Chondrocyte (in vitro differentiated cells): ENCODE measurements at places on chromosomes 11 and 22. TPM values are rescaled to one million over a fixed set of nuclear protein-coding genes. Genes with fewer than 3 reads are reported as not detected.

Gene CLCF1
- 2.0 to 5.6 TPM (median 4.9 TPM) in 3 replicates for total RNA-seq

Gene INSC
- total RNA-seq = not detected in 3 replicates

Gene NXPE1
- not detected in 3 replicates for total RNA-seq

Gene SPECC1L
- total RNA-seq = 78.7 to 92.6 TPM (median 91.3 TPM) in 3 replicates

Gene LRRC74B
- not detected in 3 replicates for total RNA-seq

Gene CALCA
- not detected in 3 replicates for total RNA-seq

Gene TRIM48
- total RNA-seq = not detected in 3 replicates

Gene SEPTIN3
- total RNA-seq = 0.87 to 0.92 TPM (median 0.92 TPM) in 3 replicates

Gene OR4A16
- total RNA-seq = not detected in 3 replicates

Gene UPB1
- total RNA-seq = 0.15 to 0.31 TPM (median 0.18 TPM) in 3 replicates

Gene SYT8
- total RNA-seq = 7.1 to 20.4 TPM (median 7.3 TPM) in 3 replicates

Gene OR2AG2
- total RNA-seq = 0.07 to 0.21 TPM in 2 of 3 replicates, not detected in the other

Gene CASP5
- not detected in 3 replicates for total RNA-seq

Gene DGCR6
- 5.1 to 7.1 TPM (median 5.4 TPM) in 3 replicates for total RNA-seq

Gene IGLL1
- not detected in 3 replicates for total RNA-seq

Gene CTSW
- not detected in 3 replicates for total RNA-seq

Gene IMMP1L
- 17.0 to 18.0 TPM (median 17.8 TPM) in 3 replicates for total RNA-seq

Gene GATD1
- 47.2 to 55.0 TPM (median 52.3 TPM) in 3 replicates for total RNA-seq

Gene PAX6
- not detected in 3 replicates for total RNA-seq

Gene TTC28
- 36.7 to 52.2 TPM (median 38.3 TPM) in 3 replicates for total RNA-seq

Gene TBX10
- not detected in 3 replicates for total RNA-seq

Gene LMNTD2
- total RNA-seq = 3.8 to 6.1 TPM (median 5.5 TPM) in 3 replicates

Gene BTBD18
- total RNA-seq = not detected in 3 replicates

Gene GANAB
- total RNA-seq = 348 to 394 TPM (median 359 TPM) in 3 replicates

Gene TMPRSS4
- not detected in 3 replicates for total RNA-seq

Gene RASGRP2
- 4.7 to 11.4 TPM (median 10.1 TPM) in 3 replicates for total RNA-seq

Gene NRIP3
- 1.6 to 3.5 TPM (median 2.9 TPM) in 3 replicates for total RNA-seq

Gene OR2D2
- not detected in 3 replicates for total RNA-seq

Gene DBX1
- not detected in 3 replicates for total RNA-seq

Gene ROBO3
- 4.9 to 12.0 TPM (median 10.9 TPM) in 3 replicates for total RNA-seq

Gene CLMP
- total RNA-seq = 4.8 to 21.4 TPM (median 6.6 TPM) in 3 replicates

Gene FTH1
- total RNA-seq = 3,793 to 4,450 TPM (median 3,807 TPM) in 3 replicates

Gene SLC3A2
- 125 to 380 TPM (median 374 TPM) in 3 replicates for total RNA-seq

Gene SCGB2A2
- total RNA-seq = not detected in 3 replicates
